NCI-H524 (cell line): ENCODE measurements at places on chromosomes 6 and 20.

DNA sequence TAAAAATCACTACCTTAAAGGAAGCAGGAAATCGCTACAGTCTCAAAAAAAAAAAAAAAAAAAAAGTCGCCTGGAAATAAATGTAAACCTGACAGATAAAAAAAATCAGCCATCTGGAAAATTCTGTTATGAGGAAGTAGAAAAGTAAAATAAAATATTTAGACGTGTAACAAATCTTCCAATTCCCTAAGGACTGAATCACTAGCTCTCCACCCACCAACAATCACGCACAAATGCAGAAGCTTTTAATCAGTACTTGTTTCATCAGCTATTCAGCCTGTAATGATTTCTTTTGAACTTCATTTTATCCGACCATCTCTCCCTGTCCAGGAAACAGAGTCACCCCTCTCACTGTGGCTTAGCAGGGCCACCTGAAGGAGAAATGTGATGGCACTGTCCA lies 59.0 kb downstream of the SLC23A2 start:
- DNase-seq, result no peak

DNA sequence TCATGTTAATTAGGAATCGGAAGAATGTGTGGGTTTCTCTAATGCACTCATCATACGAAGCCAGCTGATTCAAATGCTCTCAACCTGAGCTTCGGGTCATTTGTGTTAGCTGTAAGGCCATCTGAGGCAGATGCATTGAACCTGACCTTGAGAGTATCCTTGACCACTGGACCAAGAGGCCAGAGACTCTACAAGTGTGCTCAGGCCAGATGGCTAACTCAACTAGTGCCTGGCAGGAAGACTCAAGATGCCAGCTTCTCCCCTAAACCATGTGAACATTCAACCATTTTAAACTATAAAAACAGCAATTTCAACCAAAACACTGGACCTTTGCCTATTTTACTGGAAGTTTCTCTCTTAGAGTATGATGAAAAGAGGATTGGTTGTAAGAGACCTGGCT lies 168.6 kb upstream of the CDH4 start:
- no peak for DNase-seq

DNA sequence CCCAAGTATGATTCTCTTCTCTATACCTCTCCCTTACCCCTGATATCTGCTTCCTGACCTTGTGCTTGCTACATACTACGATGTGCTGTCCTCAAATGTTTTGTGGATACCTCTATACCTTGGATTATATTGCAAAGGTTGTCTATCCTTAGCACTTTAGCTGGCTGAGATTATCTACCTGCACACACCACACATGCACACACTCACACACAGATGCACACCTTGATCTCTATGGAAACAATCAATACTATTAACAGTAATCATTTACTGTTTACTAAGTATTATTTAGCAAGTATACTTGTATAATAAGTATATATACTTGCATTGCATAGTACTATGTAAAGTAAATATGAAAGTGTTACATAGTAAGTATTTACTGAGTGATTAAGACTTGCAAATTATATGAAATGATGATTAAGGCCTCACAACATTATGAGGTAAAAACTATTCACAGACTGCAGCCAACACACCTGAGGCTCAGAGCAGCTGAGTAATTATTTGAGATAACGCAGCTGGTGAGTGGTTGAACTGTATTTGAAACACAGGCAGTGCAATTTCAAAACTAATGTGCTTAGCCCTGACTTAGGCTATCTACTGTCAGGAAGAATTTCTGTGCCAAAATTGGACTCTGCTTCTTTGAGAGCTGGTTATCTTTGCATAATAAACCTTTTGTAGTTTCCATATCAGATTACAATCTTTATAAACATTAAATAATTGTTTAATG lies 699.9 kb downstream of the FRK start:
- DNase-seq, result no peak

DNA sequence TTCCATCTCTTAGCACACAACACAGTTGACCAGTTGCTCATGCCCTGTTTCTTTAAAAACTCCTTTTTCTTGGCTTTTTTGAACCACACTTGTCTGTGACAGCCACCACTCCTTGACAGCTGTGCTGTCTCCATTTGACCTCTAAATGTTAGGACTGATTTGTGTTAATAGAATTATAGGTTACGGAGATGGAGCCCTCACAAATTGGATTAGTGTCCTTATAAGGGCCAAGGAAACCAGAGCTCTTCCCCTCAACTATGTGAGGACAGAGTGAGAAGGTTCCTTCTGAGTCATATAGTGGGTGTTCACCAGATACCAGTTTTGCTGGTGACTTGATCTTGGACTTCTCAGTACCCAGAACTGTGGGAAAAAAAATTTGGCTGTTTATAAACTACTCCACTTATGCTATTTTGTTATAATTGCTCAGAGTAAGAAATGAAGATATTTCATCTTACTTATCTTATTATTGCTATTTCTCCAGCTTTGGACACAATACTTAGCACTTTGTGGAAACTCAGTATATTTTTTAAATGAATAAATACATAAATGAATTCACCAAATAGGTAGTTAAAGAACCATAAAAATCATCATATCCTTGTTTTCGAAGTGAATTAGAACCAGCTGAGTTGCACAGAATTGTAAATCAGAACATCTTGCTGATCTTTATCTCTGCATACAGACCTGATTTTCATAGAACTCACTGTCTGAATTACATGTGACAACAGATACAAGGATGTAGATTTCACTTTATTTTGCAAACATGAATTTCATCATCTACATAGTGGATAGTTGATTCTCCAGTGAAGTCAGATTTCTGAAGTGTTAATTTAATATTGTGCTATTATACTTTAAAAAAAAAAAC lies 598.5 kb upstream of the IRAK1BP1 start:
- DNase-seq, result no peak

GRCh38 chr6:15299430-15300131 lies 53.7 kb downstream of the JARID2 start:
- DNase-seq, result no peak

GRCh38 chr20:43699941-43700565 lies 26.7 kb downstream of the GTSF1L start:
- DNase-seq, result no peak

GRCh38 chr6:88361298-88361697 lies 195.2 kb upstream of the CNR1 start:
- no peak for DNase-seq

DNA sequence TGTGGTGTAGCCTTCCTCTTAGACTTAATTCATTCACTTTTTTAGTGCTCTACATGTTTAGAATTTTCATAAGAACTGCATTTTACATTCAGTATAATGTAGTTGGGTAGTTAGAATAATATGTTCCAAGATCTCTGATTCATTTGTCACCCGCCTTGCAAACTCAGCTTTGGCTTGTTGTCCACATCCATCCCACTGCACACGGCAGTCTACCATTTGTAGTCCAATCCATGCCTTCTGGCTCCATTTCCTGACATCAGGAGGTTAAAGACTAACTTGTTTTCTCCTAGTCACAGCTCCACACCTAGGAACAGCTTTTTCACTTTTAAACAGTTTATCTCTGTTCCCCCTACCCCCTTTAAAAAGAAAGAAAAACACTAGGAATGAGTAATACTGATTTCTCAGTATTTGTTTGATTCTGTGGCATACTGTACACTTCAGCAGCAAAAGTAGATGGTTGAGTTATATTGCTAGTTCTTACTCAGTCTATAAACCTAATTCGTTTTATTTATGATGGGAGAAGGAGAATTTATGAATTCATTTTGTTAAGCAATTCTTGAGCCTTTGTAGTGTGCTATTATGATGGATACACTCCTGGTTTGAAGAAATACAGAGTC lies 180.9 kb downstream of the ARID1B start:
- DNase-seq, result no peak

DNA sequence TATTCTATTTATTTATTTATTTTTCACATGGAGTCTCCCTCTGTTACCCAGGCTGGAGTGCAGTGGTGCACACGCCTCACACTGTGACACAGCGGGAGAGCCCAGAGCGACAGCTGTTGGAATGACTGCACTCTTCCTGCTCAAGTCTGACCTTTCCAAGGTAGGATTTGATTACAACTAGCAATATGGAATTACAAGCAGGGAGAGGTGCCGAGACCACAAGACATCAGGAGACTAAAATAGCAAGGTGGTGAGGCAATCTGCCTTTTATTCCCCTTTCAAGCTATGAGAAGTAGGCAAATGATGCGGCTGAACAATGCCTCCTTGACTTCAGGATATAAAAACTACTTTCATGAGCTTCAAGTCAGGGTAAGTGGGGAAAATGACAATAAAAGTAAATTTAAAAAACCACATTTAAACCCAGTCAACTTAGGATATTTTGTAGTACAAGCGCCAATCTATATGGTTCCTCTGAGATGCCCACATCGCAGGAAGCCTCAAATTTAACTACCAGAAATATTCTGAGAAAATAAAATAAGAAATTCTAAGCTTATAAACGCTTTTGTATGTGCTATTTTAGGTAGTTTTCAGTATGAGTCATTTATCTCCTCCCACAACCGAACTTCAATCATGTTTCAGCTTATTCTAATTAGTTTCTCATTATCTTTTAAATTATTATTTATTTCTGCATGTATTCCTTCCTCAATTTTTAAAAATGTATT lies 146.9 kb upstream of the SGK1 start:
- DNase-seq, result peak; percentile 87

- peak; percentile 28 for DNase-seq
These were observed 49.7 kb upstream of the BHLHE23 start for GRCh38 chr20:63056236-63057170.

DNA sequence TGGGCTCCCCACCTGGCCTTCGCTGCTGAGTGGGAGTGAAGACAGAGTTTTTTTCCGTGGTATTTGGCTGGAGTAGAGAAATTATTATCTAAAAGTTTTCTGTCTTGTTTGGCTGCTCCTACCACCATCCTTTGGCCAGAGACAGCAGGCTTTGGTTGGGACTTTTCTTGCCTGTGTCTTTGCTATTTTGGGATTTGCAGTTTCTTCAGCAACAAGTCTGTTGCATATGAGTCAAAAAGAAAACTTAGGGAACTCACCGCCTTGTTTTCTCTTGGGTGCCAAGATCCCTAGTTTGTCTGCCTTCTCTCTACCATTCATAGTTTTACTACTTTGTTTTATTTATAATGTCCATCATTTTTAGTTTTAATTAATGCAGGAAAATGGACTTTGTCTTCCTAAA lies 683.8 kb downstream of the DOK5 start:
- no peak for DNase-seq

DNA sequence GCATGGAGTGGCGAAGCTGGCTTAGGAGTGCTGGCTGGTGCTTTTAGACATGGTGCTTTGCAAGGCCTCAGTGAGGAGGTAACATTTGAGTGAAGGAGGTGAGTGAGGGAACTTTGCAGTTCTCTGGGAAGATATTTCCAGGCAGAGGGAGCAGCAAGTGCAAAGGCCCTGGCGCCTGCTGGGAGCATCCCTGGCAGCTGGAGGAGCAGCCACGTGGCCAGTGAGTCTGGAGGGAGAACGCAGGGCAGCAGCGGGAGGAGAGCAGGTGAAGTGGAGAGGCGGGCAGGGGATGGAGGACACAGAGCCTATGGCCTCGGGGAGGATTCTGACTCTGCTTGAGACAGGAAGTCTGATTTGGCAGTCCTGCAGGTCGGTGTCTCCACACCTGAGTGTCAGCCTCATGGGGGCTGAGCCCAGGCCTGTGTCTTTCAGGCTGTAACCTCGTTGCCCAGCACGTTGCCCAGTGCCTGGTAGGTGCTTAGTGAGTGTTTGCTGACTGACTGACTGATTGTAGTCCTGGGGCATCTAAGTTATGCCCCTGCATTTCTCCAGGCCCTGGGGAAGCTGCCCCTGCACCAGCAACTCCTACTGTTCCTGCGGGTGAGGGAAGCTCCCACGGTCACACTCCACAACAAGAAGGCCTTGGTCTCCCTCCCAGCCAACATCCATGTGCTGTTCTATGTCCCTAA lies 11.0 kb upstream of the BPIFB4 start:
- DNase-seq, result no peak

DNA sequence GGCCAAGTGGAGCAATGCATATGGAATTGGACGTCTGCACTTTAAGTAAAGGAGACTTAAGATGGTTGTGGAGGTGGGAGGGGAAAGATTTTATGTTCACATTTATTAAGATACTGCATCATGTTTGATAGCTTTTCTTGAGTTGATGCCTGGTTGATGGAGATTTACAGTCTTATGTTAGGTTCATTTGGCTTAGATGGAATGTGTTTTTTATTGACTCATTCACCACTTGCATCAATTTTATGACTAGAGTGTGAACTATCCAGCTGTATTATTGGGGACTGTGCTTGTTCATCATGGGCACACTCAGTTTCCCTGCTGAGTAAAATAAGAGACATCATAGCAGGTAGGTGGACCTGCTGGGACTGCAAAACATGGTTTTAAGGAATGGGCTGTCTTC lies 91.2 kb upstream of the SCP2D1 start:
- no peak for DNase-seq

GRCh38 chr6:91633374-91634111 lies 1046.7 kb upstream of the MAP3K7 start:
- DNase-seq, result peak; percentile 79

GRCh38 chr20:49762940-49763766 lies 49.5 kb upstream of the B4GALT5 start:
- no peak for DNase-seq

- DNase-seq, result no peak
These were observed 61.9 kb upstream of the JARID2 start for GRCh38 chr6:15183979-15184378.

DNA sequence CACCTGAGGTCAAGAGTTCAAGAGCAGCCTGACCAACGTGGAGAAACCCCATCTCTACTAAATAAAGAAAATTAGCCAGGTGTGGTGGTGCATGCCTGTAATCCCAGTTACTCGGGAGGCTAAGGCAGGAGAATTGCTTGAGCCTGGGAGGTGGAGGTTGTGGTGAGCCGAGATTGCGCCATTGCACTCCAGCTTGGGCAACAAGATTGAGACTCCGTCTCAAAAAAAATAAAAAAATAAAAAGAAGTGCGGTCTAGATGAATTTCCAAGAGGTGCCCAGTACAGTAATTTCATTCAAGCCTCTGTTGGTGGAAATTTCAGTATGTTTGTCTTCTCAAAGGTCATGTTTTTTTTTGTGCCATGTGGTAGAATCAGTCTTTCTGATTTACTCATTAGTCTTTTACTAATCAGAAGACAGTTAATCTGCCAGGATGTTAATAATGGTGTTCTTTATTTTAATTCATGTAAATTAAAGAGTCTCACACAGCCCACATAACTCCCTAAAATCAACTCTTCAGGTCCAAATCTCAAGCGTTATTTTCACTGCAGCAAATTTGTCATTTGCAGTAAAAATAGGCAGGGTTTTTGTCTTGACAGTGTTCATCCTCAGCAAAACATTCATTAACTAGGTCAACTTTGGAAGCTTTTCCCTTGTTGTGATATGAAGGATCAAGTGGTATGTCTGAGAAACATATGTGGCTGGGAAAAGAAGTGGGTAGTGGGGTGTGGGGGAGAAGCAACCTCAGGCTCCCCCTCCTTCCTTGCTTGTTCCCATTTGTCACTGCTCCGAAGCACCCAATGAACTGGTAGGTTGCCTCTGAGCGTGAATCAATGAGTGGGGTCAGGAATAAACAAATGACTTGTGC lies 13.3 kb downstream of the TP53INP2 start:
- DNase-seq, result no peak

GRCh38 chr6:121612927-121613326 lies 177.5 kb downstream of the GJA1 start:
- no peak for DNase-seq
